Keratinocyte (primary cell): ENCODE measurements at places on chromosomes 11 and 22. TPM values are rescaled to one million over a fixed set of nuclear protein-coding genes. Genes with fewer than 3 reads are reported as not detected.

The YPEL1 gene
- 0.03 to 0.05 TPM in 2 of 3 replicates, not detected in the other for polyA plus RNA-seq

The LDHAL6A gene
- not detected in 3 replicates for polyA plus RNA-seq

The PIWIL4 gene
- polyA plus RNA-seq = 0.14 to 0.37 TPM (median 0.16 TPM) in 3 replicates

The SYTL2 gene
- 1.3 to 3.1 TPM (median 1.4 TPM) in 3 replicates for polyA plus RNA-seq

The RASL10A gene
- 0.07 to 0.09 TPM in 2 of 3 replicates, not detected in the other for polyA plus RNA-seq

The ABCG4 gene
- 0.14 to 0.27 TPM (median 0.21 TPM) in 3 replicates for polyA plus RNA-seq

The SORL1 gene
- 38.9 to 81.8 TPM (median 46.1 TPM) in 3 replicates for polyA plus RNA-seq

The GSTT2 gene
- polyA plus RNA-seq = 0.24 to 1.5 TPM (median 0.75 TPM) in 3 replicates

DNA sequence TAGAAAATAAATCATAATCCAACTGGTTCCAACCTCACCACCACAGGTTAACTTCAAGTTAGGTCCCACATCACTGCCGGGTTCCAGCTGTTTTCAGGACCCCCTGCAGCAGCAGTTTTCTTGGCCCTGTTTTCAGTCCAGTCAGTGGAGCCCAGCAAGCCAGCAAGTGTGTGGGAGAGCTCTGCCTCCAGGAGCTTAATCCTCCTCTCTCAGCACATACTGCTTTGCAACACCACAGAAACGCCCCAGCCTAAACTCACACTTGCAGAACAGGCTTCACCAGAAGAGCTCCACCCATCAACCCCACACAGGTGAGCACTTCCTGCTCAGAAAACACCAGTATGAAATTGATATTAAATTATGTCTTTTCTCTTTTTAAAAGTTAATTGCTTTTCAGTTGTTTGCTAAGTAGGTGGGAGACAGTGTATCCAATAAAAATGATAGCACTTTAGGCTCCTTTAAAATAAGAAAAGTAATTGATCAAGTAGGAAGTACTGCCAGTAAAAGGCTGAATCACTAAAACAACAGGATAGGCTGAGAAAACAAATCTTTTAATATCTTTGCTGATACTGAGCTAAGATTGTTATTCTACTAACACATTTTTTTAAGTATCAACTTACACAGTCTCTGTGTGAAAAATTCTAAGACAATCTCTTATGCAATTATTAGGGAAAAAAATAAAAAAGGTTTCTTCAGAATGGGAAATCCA, 81.5 kb upstream of the TP53AIP1 start:
- H3K4me1 ChIP-seq = peaks cover 20% of the 10 kb centered on the region
- H3K27ac ChIP-seq = peak overlapping the region; percentile 68
- H3K4me3 ChIP-seq = peak overlapping the region; percentile 20
- peak; percentile 30 for DNase-seq
- no peaks in the 10 kb centered on the region for H3K27me3 ChIP-seq
- no peaks in the 10 kb centered on the region for H3K36me3 ChIP-seq

GRCh38 chr22:20014526-20015186, 2.0 kb downstream of the ARVCF start:
- peaks cover 12% of the 10 kb centered on the region for H3K27me3 ChIP-seq
- no peaks in the 10 kb centered on the region for H3K36me3 ChIP-seq
- H3K4me3 ChIP-seq = no peak overlapping the region
- no peak for DNase-seq
- H3K4me1 ChIP-seq = peaks cover 13% of the 10 kb centered on the region

DNA sequence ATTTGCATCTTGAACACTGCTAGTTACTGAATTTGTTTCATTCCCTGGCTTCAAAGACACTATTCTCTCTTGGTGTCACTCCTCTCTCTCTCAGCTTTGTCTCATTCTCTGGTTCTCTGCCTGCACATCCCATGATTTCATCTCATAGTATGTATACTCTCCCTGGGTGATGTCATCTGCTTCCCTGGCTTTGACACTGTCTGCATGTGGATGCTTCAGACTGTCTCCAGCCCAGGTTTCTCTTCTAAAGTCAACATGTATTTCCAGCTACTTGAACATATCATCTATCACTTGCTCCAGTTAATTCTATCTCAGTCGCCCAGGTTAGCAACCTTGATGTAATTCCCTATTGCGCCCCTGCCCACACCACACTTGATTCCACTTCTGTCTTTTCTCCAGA, 9.3 kb upstream of the ACAT1 start:
- H3K4me3 ChIP-seq = no peak overlapping the region
- no peaks in the 10 kb centered on the region for H3K36me3 ChIP-seq
- no peak overlapping the region for H3K27ac ChIP-seq
- no peaks in the 10 kb centered on the region for H3K27me3 ChIP-seq

DNA sequence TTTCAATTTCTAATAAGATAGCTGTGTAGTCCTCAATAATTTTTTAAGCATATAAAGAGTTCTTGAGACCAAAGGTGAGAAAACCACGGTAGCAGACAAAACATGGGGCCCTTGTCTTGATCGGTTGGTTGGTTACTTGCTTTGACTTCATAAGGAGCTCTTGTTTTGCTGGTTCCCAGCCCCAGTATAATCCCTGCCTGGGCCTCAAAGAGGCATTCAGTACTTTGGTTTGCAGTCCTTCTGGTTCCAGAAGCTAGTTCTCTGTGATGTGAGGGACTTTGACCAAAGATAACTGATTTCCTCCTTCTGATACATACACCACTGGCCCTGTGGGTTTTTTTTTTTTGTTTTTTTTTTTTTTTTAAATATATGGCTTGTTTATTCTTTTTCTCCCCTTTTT, 17.1 kb downstream of the MARK2 start:
- H3K36me3 ChIP-seq = peaks cover 6% of the 10 kb centered on the region
- no peaks in the 10 kb centered on the region for H3K4me1 ChIP-seq
- H3K4me3 ChIP-seq = no peak overlapping the region
- DNase-seq = no peak

DNA sequence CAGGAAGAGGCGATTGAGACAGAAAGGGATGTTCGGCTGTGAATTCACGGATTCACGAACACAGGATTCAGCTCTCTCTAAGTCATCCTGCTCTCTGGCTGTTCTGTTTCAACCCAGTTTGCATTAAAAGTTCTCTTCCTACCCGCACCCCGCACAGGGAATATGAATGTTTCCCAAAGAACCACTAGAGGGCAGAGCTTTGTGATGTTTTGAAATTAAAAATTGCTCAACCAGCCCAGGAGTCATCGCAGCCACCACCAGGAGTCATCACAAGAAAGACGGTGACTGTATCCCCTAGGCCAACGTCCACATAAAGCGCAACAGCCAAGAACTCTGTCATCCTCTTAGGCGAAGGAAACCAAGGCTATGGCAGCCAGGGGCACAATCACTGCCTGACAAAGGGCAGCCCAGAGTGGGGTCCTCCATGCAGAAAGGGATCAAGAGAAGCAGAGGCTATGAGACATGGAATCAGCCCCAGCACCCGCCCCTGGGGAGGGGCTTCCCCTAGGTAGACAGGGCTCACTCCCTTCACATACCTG, 122.4 kb downstream of the WT1 start:
- H3K36me3 ChIP-seq = no peaks in the 10 kb centered on the region
- no peak overlapping the region for H3K4me3 ChIP-seq
- no peak overlapping the region for H3K27ac ChIP-seq

DNA sequence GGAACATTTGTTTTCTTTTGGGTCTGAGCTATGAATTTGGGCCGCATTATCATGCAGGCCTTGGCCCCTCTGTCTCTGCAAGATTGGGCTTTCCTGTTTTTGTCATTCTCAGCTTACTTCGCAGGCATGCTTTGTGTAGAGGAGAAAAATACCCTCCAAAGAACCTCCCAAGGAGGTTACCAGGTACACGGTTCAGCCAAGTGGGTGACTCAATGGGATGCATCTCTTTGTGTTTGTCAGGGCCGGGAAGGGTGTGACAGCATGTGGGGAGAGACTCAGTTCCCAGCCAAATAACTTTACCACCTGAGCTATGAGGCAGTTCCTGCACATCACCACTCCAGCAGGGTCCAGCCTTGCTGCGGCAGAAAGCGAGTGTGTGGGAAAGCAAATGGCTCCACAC, 47.8 kb upstream of the CLDN5 start:
- H3K36me3 ChIP-seq = no peaks in the 10 kb centered on the region
- no peaks in the 10 kb centered on the region for H3K27me3 ChIP-seq

DNA sequence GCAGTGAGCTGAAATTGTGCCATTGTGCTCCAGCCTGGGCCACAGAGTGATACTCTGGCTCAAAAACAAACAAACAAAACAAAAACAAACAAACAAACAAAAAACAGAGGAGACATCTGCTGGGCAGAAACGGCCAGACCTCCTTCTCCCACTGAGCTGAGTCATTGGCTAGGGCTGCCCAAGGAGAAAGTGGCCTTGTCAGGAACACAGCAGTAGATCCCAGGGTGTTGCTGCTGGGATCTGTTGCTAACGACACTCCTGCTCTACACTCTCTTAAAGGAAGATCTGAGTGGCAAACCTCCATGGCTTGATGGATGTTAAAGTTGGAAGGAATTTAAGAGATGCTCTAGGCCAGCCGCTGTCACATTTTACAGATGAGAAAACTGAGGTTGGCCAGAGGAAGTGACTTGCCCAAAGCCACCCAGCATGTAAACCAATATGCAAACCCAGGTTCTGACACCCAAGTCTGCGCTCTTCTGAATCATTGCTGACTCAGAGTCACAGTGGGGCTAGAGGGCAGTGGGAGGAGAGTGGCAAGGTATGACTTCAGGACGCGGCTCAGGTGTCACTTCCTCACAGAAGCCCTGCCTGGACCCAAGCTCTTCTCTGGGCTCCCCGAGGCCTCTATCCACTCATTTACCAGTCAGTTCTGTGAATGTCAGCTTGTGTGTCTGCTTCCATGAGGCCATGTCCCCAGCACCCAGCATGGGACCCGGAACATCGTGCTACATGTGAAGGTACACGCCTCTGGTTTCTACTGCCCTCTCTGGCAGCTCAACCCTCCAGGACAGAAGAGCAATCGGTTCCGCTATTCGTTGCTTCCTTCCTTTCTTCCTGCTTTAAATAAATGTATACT, 11.3 kb upstream of the GDPD5 start:
- H3K27me3 ChIP-seq = no peaks in the 10 kb centered on the region
- no peak overlapping the region for H3K4me3 ChIP-seq
- H3K4me1 ChIP-seq = peaks cover 10% of the 10 kb centered on the region
- H3K36me3 ChIP-seq = no peaks in the 10 kb centered on the region
- no peak for DNase-seq

- H3K4me1 ChIP-seq = no peaks in the 10 kb centered on the region
- H3K27ac ChIP-seq = no peak overlapping the region
- H3K4me3 ChIP-seq = no peak overlapping the region
Observed at GRCh38 chr11:84865791-84866535, 761.2 kb downstream of the DLG2 start.

- H3K36me3 ChIP-seq = peaks cover 4% of the 10 kb centered on the region
- DNase-seq = no peak
- H3K27ac ChIP-seq = no peak overlapping the region
- H3K4me3 ChIP-seq = no peak overlapping the region
Observed at GRCh38 chr22:20439556-20439927, 1.9 kb upstream of the SCARF2 start.

DNA sequence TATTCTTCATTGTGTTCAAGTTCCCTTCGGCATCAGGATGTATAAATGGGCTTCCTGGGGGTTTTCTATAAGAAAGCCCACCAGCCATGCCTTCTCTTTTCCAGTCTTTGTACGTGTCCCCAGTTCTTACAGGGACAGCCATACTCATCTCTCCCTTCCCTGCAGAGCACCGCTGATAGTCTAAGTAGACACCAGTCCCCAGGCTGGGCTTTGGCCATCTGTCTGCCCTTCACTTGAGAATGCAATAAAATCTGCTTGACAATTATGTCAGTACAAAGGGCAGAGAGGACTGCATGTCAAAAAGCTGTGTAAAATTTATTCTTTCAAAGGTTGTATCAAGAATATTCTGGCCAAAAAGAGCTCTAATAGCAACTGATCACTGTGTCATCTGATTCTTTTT, 27.3 kb downstream of the NTM start:
- no peak overlapping the region for H3K27ac ChIP-seq
- no peaks in the 10 kb centered on the region for H3K4me1 ChIP-seq
- peaks cover 6% of the 10 kb centered on the region for H3K27me3 ChIP-seq
- H3K36me3 ChIP-seq = no peaks in the 10 kb centered on the region
- no peak overlapping the region for H3K4me3 ChIP-seq
- no peak for DNase-seq

DNA sequence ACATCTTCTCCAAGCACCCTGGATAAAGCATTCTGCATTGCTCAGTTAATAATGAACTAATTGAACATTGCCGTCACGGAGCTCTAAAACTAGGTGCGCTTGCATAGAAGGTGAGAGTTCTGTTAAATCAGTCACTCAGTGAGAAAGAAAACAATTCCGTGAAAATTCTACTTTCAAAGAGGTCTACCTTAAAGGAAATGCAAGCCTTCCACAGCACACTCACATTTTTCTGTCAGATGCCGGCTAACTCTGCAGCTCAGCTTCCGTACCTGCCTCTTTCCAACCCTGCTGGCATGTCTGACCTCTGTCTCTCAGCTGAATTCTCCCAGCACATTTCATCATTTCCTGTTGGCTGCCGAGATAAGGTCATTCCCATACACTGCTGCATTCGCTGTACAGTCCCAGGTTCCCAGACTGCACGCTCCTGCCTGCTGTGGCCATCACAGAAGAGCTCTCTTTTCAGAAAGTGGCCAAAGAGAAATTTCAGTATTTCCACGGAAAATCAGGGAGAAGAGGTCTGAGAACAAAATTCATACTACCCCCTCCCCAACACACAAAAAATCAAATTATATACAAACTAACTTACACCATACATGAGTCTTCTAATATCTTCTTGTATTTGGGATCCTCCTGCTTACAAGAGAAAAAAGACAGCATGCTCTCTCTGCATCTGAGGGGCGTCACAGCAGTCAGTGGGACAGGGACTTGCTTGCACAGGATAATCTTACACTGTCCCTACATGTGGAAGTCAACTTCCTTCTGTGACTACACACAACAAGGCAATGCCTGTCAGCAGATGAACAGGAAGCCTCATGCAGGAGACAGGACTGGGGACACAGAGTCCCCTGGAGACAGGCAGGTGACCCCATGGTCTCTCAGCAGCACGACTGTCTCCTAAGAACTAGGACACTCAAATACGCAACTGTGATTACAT, 55.1 kb downstream of the PACSIN2 start:
- peaks cover 49% of the 10 kb centered on the region for H3K4me1 ChIP-seq
- DNase-seq = no peak
- H3K4me3 ChIP-seq = no peak overlapping the region
- H3K27ac ChIP-seq = peak overlapping the region; percentile 51

DNA sequence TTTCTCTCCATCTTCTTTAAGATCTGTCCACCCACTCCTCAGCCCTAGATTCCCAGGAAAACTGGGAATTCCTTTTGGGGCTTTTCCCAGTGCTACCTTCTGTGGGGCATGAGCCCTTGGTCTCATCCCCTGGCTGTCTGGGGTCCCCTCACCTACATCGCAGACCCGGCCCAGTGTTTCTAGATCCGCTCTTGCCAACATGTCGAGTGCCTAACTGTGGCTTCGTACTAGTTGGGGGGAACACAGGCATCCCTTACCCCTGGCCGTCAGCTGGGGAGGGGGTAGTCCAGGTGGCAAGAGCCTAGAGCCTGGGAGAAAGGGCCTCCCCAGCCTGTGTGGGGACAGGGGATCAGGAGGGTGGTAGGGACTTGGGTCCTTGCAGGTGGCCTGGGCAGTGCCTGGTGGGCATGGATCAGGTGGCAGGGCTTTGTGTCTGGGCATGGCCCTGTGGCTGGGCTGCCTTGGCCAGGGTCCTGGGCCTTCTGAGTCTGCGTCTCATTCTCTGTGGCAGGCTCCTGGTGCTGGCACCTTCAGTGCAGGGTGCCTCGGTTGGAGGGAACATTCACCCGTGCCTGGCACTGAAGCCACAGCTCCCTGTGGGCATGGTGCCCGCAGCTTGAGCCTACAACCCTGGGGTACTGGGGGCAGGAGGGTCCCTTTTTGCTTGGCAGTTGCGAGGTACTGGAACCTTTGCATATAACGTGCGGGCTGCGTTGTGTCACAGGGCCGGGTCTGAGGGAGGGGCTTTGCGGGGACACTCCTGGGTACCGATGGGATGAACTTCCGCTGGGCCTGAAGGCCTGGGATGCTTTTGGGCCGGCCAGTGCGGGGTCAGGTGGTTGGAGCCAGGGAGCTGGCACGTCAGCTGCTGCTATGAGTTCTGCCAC, 4.1 kb downstream of the KCNQ1 start:
- H3K4me1 ChIP-seq = no peaks in the 10 kb centered on the region
- DNase-seq = no peak
- no peaks in the 10 kb centered on the region for H3K36me3 ChIP-seq
- no peak overlapping the region for H3K4me3 ChIP-seq
- H3K27ac ChIP-seq = no peak overlapping the region
- H3K27me3 ChIP-seq = peaks cover 43% of the 10 kb centered on the region
